Motor neuron (in vitro differentiated cells): ENCODE measurements at places on chromosomes 7 and 10. TPM values are rescaled to one million over a fixed set of nuclear protein-coding genes. Genes with fewer than 3 reads are reported as not detected.
A peak's percentile ranks its signal among the peaks of the same experiment; 100 is the strongest.

The HNRNPA2B1 gene
- total RNA-seq: 241 and 313 TPM in 2 replicates

DNA sequence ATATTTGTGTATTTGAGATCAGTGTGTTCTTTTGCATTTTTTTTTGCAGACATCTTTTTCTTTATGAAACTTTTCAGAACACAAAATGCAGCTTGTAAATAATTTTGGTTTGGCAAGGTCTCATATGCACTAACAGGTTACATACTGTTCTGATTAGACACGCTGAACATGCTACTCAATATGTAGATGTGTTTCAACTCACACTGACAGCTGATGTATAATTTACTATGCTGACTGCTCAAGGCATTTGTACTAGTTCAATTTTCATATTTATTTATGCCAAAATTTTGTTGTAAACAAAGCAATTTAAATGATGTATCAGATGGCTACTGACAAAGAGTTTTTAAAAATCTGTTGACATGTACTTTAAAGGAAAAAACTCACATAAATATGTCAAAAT lies 123.8 kb downstream of the TFEC start:
- ATAC-seq: no peak

- no peak for ATAC-seq
These were observed 70.7 kb downstream of the RELN start for GRCh38 chr7:103918631-103919271.

GRCh38 chr10:114881901-114882300 lies 56.1 kb upstream of the TRUB1 start:
- ATAC-seq: no peak

- ATAC-seq: peak; percentile 21
These were observed 174.5 kb upstream of the AKR1E2 start for GRCh38 chr10:4651404-4652037.

DNA sequence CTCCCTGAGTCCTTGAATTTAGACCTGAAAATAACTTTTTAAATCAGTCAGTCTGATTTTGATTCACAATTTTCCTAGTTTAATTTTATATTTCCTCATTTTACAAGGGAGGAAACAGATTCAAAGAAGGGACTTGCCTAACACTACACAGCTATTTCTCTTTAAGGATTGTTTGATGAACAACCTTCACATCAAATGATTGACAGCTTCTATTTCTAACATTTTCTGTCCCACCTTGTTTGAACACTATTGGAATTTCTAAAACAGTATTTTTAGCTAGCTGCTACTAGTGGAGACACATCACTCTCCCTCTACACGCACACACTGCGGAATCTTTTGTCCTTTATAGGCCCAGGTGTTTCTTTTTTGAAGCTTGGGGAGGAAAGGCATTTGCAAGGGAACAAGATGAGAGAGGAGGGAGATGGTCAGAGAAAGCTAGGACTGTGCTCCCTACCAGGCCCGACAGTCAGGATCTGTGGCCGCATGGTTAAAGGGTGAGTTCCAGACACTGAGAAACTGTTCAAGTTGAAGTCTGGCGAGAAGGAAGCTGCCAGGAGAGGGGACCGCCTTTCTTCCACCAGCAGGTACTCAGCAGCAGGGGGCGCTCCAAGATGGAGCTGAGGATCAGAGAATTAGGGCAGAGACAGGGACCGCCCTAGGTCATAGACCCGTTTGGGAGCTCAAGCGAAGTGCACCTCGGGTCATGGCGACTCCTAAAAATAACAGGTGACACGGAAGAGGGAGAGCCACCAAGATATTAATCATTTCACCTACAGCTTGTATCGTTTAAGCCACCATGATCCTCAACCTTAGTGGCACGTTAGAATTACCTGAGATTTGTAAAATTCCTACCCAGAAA lies 49.7 kb downstream of the DNAJC12 start:
- ATAC-seq: no peak

DNA sequence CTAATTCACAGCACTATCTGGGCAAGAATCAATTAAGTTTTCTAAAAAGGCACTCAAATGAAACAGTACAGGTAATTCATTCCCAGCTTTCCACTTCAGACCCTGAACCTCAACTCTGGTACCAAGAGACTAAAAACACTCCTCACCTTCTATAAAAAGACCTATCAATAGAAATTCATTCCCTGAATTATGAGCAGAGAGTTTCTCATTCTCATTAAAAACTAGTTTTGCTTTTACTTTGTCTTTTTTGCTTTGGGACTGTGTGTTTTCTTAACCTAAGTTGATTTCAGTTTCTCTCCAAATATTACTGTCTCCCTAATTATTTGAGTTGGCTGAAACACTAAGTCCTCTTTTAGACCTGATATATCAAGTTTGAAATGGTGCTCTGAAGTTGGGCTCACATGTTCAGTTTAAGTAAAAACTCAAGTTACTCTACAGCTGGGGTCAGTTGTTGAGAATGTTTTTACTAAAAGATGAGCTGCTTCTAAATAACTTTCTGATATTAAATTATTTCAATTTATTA lies 189.5 kb downstream of the JAZF1 start:
- ATAC-seq: no peak

DNA sequence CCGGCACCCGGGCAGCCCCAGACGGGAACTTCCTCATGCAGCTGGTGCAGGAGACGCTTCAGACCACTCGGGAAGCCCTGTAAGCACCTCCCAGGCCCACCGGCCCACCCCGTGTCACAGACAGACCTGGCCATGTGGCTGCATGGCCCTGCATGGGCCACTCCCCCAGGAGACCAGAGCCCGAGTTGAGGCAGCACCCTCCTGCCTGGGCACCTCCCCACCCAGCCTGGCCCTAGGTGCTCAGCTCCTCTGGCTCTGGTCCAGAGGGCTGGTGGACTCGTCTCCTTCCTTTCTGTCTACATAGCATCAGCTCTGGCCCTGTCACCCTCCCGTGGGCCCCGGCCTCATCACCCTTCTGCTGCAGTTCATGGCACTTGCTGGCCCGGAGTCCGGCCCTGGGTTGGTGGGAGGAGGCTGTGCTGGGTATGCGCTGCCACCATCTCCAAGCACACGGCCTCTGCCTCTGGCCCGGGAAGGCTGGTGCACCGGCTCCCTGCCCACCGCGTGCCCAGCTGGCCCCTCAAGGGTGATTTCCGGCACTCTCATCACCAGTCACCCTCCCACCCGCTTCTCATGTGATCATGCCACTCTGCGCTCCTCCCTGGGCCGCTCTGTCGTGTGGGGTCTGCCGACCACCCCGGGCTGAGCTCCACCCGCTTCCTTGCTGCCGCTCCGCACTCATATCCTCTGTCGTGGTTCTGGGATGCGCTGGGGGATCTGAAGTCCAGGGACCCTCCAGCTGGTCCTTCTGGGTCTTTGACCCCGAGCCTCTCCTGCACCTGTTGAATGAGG lies 53.1 kb upstream of the DPYSL4 start:
- ATAC-seq: no peak

DNA sequence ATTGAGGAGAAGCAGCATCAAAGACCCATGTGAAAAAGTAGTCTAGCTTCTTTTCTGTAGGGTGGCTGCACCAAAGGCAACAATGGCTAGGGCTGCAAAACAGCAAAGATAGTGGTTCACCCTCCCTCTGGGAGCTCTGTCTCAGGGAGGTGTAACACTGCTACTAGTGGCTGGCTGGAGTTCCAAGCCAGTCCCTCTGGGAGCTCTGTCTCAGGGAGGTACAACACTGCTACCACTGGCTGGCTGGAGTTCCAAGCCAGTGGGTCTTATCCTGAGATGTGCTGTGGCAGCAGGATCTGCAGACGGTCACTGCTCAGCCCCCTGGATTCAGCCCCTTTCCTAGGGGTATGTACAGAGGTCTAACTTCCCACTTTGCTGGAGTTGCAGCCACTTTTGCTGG lies 37.9 kb upstream of the TMEM140 start:
- no peak for ATAC-seq

DNA sequence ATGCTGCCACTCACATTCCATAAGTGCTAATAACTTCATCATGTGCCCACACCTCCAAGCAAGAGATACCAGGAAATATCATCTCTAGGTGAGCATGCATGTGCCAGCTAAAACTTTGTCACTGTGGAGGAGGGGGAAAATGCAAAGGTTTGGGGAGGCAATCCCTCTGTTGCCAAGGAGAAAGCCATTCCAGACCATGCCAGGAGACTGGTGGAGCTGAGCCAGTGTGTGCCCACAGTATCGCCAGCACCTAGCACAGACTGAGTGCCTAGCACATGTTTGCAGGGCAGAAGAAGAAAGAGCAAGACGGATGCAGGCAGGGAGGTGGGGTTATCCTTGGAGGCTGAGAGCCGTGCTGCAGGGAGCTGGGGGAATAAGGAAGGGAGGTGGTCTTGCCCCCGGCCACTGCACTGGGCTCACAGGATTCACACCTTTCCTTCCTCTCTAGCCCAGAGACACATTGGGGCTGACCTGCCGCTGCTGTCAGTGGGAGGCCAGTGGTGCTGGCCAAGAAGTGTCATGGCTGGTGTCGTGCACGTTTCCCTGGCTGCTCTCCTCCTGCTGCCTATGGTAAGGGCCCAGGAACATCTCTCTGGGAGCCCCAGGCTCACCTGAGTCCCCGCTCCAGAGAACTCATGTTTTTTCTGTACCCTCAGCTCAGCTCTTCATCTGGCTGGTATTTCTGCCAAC lies 10.8 kb downstream of the ADCYAP1R1 start:
- ATAC-seq: no peak

GRCh38 chr10:119316729-119317097 lies 109.3 kb downstream of the GRK5 start:
- peak; percentile 71 for ATAC-seq

The CDK1 gene
- 4.0 and 5.7 TPM in 2 replicates for total RNA-seq

DNA sequence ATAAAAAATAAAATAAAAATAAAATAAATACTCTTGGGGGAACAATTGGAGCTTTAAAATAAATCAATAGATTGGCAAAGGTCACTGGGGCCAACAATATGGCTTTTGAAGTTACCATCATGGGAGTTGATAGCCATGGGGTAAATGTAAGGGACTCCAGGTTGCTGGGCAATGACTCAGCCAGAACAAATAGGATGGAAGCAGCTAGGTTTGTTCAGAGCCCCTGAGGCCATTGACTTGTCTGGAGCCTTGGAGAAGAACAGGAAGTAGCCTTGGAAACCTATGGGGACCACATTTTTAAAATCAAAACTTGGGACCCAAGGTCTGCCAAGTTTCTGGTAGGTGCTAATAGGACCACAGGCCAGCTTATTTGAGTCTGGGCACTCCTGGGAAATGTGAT lies 20.2 kb upstream of the FRA10AC1 start:
- ATAC-seq: no peak

DNA sequence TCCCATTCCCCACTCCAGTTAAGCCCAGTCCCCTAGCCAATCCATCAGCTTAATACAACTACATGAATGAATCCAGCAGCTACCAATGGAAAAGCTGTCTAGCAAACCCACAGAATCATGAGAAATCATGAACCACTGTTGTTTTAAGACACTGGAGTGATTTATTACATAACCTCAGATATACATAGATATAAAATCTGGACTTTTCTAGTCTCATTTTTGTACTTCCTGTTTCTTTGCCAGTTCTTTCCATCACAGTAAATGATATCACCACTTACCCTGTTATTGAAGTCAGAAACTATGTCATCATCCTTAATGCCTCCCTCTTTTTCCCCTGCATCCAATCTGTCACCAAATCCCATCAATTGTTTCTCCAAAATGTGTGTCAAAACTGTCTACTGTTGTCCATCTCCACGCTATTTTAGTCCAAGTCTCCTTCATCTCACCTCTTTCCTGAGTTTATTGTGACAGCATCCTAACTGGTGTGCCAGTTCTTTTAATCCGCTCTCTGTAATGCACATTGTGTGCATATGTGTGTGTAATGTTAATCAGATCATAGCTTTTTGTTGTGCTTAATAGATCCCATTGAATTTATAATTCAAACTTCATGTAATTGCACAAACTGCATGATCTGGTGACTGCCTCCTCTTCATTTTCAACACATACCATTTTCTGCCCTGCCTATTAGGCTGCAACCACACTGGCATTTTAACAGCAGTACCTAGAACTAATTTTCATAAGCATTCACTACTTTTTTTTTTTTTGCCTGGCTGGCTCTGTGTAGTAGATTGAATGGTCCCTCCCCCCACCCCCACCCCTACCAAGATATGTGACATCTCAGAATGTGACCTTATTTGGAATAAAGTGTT lies 56.0 kb downstream of the MKLN1 start:
- ATAC-seq: peak; percentile 45

DNA sequence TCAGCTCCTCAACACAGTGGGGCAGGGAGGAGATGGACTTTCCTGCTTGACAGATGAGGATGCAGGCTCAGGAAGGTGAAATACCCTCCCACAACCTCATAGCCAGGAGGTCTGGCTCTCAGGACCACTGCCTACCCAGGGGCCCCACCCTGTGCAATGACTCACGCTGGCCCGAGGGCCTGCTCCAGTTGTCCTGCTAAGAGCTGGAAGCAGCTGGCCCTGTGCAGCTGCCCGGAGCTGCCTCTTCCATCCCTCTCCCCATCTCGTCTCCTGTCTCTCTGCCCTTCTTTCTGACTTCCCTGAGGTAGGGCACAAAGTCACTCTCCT lies 123.9 kb downstream of the ZMIZ1 start:
- ATAC-seq: peak; percentile 57

GRCh38 chr7:18770154-18770811 lies 274.7 kb downstream of the HDAC9 start:
- no peak for ATAC-seq

GRCh38 chr10:131621784-131622624 lies 278.8 kb upstream of the PPP2R2D start:
- no peak for ATAC-seq

DNA sequence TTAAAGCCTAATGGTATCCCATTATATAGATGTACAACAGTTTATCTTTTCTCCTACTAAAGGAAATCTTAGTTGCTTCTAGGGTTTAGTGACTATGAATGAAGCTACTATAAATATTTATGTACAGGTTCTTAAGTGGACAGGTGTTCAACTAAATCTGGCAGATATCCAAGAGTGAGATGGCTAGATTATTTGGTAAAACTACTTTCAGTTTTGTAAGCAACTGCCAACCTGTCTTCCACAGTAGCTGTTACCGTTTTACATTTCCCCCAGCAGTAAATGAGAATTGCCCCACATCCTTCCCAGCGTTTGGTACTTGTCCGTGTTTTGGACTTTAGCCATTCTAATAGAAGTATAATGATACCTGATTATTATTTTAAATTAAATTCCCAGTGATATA lies 144.9 kb upstream of the MAGI2 start:
- no peak for ATAC-seq

DNA sequence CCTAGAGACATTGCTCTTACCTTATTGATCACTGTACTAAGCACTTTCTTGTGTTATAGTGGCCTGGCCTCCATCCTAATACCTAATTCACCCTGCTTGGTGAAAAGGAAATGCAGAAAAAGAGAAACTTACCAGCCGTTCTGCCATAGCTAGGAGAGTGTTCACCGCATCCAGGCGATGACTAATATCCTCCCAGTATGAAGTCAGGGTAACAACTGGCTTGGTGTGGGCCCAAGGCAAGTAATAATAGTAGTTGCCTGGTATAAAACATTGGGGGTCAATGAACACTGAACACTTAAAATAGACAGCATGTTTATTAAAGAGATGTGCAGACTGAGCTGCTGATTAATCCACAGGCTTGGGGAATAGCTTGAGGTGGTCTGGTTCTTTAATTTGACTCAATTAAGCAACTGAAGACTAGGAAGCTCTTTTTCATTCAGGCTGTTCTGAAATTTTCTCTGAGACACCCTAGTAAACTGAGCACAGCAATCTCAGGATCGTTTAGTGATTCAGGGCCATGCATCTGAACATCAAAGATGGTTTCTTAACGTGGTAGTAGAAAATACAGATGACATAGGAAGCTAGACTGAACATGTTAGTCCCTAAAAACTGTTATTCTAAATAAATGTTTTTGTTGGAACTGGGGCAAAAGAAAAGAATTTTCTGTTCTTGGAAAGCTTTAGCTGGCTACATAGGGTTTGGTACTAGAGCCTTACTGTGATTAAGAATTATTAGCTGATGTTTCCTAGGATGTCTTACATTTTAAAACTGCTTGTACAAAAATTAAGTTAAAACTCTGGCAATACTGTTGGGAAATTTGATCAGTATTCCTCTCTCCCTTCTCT lies 102.2 kb downstream of the MYOF start:
- ATAC-seq: no peak
